ENCODE measurements at places on chromosomes 1 and 21.

DNA sequence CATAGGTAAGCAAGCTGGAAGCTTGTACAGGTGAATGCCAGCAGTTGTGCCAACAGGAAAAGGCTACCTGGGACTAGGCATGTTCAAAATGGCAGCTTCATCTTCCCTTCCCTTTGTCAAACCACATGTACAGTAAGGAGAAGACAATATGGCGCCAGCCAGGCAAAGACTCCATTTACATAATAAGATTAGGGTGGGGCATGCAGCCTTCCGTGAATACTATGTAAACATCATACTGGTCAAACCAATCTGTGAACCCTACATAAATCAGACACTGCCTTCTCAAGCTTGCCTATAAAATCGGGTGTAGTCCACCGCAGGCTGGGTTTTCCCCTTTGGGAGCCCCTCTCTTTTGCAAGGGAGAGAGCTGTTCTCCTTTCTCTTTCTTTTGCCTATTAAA, 24.6 kb downstream of the ATF3 start:
- DNase-seq: no peak

DNA sequence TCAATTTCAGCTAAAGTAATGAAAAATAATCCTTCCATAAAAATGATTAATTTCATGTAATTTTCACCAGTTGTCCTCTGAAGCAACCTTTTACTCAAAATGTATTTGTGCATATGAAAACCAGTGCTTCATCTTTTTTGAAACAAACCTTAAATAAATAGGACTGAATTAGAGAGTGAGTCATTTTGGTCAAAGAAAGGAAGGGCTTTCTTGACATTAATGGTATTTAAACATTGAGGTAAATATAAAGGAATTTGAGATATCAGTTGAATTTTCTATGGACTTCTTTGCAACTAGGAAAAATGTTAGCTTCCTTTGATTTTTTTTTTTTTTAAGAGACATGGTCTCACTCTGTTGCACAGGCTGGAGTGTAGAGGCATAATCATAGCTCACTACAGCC, 38.7 kb downstream of the SNX7 start:
- DNase-seq: no peak

DNA sequence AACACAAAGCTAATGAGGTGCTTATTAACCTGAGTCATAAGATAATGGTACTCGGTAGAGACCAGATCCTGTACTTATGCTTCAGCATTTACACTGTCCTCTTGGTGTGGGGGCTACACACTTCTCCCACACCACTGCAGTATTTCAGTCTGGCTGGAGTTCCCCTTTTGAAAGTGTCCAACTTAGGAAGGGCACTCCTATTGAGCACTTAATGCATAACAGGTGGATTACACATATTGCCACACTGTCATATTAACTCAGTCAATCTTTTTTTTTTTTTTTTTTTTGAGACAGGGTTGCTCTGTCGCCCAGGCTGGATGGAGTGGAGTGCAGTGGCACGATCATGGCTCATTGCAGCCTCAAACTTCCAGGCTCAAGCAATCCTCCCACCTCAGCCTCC, 1.5 kb downstream of the GPATCH4 start:
- no peak for DNase-seq

- no peak for DNase-seq
Observed at GRCh38 chr1:37919277-37919676, 27.6 kb downstream of the INPP5B start.

- DNase-seq: peak; percentile 80
Observed at GRCh38 chr1:58515794-58516401, 30.6 kb downstream of the OMA1 start.

- no peak for DNase-seq
Observed at GRCh38 chr21:37764691-37765090, 151.6 kb downstream of the KCNJ6 start.

DNA sequence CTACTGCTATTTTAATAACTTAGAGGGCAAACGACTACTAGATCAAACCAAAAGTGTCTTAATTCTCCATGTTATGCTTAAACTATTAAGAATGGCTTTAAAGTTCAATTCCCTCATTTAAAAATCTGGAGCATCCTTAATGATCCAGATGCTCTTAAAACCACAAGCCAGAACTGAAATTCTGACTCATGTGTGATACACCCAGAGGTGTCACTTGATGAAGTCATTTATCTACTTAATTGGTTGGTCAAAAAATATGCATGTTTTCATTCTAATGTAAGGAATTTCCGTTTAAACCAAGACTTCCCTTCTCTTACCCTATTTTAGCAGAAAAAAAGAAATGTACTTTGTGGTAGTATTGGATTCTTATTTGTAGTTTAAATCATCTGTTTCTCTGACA, 1261.2 kb upstream of the B3GALT2 start:
- DNase-seq: no peak

DNA sequence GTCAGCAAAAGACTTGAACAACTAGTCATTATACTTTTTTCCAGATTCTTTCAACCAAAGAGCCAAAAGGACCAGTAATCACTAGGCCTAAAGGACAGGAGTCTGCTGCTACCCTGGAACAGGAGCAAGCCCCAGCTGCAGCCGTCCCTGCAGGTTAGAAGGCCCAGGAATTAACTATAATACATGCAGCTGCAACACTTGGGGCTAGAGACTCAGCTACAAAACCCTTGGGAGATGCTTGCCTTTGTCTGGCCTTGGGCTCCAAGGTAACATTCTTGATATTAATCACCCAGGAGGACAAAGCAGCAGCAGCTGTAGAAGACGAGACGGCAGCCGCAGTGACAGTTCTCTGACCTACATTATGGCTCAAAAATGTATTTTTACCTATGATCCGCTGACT, 841.2 kb upstream of the ADGRL4 start:
- DNase-seq: no peak

DNA sequence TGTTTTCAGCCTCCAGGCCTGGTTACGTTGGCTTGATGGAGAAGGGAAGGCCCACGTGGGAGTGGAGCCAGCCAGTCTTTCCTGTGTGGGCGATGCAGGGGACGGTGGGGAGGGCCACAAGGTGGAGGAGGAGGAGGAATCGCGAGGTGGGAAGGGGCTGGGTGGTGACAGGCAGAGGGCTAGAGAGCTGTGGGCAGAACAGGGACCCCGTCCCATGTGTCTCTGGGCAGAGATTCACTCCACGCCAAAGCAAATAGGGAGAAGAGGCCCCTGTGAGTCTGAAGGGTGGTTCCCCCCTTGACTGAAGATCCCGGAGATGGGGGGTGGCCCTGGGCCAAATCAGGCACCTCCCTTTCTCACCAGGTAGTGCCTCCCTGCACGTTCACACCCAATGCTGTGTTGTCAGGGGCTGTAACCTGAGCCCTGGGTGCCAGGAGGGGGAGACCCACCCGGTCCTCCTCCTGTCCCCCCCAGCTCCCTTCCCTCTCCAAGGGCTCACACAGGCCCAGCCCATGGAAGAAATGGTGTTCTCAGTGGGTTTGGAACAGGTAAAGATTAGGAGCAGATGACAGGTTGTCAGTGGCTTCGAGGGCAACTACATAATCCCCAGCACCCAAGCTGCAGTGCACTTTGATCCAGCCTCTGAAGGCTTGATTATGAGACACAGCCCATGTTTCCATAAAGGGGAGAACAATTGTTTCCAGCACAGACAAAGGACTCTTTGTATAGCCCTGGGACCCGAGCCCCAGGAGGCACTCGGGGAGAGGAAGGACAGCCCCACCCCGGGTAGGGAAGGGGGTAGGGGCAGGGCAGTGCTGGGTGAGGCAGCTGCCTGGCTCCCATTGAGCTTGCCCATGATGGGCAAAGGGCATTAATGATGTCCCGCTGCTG, 37.7 kb upstream of the GPR37L1 start:
- DNase-seq: no peak

GRCh38 chr1:10787286-10787685, 9.2 kb downstream of the CASZ1 start:
- DNase-seq: no peak

DNA sequence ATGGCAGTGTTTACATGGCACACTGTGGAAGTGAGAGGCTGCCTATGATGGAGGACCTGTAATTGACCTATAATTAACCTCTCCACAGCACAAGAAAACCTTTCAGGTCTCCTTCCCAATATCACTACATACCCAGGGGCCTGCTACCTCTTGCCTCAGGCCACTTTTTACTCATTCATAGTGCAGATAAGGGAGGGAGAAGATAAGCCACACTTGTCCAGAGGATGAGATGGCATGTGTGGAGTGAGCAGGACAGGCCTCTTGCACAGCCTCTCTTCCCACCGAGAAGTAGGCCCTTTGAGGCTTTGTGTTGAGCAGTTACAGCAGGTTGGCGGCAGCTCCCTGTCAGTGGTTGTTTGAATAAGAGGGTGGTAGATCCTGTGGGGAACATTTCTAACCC, 31.1 kb upstream of the IKBKE start:
- DNase-seq: no peak

GRCh38 chr1:41280202-41281032, 38.3 kb upstream of the SCMH1 start:
- DNase-seq: no peak

DNA sequence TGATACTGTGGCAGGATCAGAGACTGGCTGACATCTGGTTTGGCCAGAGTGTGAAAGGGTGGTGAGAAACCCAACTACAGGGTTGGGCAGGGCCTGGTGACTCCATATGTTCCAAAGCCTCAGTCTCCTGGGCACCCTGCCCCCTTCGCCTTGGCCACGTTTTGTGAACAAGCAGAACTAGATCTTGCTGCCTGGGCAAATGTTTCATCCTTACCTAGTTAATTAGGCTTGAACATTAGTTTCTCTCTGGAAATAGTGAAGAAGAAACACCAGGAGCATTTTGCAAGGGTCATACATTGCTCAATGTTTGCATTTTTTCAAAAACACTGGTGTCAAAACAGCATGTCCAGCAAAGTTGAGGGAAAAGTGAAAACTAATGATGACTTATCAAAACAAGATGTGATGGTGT, 60.5 kb downstream of the MAP3K7CL start:
- peak; percentile 73 for DNase-seq

DNA sequence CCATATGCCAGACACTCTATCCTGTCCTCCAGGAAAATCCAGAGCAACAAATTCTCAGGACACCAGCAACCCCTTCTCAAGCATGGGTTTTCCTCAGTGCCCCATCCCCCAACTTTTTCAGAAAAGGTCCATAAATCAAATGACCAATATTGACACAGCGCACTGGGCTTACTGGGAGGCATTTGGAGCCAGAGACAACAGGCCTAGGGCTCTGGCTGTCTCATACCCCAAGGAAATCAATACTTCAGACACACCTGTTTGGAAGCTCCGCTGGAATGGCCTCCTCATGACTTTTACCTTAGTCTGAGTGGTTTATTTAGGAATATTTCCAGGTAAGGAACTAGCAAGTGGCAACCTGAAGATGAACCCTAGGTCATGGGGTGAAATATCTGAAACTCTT, 66.9 kb upstream of the TNR start:
- no peak for DNase-seq

GRCh38 chr1:234730770-234731568, 121.0 kb upstream of the IRF2BP2 start:
- DNase-seq: no peak

DNA sequence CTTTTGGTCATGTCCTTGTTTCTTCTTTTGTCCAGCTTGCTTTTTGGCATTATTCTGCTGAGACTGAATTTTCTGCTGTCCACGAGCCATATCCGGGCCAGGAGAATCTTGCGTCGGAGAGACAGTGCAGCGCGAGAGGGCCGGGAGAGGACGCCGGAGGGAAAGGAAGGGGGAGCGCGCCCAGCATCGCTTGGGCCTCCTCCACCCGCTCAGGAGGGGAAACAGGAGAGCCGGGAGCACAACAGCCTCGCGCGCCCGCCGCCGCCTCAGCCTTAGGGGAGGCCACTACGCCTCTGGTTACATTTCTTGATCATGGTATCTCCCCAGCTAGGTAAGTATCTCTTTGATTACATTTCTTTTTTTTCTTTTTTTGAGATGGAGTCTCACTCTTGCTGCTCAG, 7.4 kb upstream of the DEGS1 start:
- DNase-seq: no peak

GRCh38 chr1:26833432-26834405, 7.2 kb downstream of the ZDHHC18 start:
- DNase-seq: no peak

GRCh38 chr1:100382657-100383056, 30.4 kb downstream of the CDC14A start:
- no peak for DNase-seq

- DNase-seq: peak; percentile 71
Observed at GRCh38 chr1:226814751-226815537, 55.5 kb upstream of the PSEN2 start.

GRCh38 chr1:225877580-225877979, 4.6 kb downstream of the TMEM63A start:
- DNase-seq: no peak

DNA sequence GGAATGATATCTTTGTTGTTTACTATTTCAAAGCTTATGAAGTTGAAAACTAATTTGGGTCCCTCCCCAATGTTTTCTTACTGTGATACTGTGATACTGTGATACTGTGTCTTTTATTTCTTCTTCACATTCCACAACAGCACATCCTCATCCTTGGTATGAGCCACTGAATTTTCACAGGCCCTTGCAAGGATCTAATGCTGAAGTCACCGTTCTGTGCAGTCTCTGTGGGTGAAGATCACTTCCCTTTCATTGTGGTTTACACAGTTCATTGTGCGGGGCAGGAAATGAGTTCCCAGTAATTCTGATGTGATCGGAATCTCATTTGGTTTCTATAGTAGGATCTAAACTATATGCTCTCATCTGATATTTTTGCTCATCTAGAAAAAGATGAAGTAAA, 32.1 kb upstream of the PAXBP1 start:
- DNase-seq: no peak

GRCh38 chr1:43454270-43455011, 710 bp upstream of the HYI start:
- DNase-seq: peak; percentile 65

DNA sequence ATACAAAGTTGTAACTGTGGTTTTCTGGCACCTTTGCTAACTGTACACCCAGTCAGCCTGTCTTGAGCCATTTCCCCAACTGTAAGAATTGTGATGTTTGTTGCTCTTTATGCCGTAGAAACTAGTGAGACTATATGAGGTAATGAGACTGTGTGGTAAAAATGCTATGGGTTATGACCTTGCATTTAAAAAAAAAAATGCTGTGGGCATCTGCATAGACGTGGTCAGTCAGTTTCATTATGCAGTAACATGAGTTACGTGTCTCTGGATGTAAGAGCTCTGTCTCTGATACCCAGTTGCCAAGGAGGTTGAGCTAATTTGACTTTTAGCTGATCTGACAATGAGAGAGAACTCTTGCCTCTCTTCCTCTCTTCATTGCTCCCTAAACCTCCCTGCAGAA, 80.6 kb upstream of the LAMC2 start:
- DNase-seq: no peak

DNA sequence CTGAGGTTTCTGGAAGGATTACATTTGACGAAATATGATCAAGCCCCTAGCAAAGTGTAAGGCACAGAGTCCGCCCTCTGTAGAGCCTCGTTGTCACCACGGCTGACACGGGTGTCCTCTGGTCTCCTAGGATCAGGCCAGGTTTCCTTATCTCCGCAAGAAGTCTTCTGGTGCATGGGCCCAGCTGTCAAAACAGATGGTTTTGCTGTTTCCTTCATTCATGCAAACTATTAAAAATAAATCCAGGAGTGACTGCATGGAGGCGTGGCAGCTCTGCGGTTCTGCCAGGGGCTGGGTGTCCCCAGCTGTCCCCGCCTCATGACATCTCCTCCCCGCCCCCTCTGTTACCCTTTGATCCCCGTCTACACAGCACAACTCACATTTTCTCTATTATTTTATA, 209.0 kb downstream of the DYRK1A start:
- DNase-seq: no peak
